ENCODE measurements at places on chromosomes 1 and 21.

DNA sequence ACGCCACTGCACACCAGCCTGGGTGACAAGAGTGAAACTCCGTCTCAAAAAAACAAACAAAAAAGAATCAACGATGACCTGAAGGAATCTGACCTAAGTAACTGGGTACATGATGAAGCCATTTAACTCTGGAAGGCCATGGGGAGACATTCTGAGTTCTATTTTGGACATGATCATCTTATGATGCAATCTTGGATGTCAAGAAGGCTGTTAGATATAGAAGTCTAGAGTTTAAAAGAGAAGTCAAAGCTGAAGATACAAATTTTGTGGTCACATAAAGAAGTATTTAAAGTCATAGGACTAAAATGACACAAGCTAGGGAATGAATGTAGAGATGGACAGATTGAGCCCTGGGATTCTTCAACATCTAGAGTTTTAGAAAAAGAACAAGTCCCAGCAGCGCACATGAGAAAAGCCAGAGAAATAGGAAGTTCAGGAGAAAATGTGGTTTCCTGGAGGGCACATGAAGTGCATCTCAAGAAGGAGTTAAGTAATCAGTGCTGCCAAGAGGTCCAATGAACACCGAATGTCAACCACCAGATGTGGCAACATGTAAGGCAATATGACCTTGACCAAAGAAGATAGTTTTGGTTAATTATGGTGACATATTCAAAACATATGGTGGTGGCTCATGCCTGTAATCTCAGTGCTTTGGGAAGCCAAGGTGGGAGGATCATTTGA lies 26.8 kb downstream of the ELK4 start:
- DNase-seq = no peak

DNA sequence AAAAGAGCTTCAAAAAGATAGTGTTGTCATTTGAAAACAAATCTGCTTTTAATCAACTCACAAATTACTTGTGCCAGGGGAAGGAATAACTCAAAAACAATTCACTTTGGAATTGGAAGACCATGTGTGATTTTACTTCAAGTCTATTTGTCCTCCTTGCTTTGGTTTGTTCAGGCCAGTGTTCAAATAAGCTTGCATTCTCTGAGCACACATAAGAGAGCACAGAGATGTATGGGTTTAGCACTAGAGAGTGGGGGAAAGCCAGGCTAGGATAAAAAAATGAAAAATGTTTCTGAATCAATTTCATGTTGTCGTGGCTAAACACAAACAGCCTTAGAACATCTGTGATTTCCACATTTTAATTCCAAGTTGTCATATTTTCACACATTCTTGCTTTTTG lies 325.7 kb upstream of the LYPLAL1 start:
- DNase-seq = no peak

GRCh38 chr1:102858695-102859094 lies 249.6 kb downstream of the COL11A1 start:
- no peak for DNase-seq

DNA sequence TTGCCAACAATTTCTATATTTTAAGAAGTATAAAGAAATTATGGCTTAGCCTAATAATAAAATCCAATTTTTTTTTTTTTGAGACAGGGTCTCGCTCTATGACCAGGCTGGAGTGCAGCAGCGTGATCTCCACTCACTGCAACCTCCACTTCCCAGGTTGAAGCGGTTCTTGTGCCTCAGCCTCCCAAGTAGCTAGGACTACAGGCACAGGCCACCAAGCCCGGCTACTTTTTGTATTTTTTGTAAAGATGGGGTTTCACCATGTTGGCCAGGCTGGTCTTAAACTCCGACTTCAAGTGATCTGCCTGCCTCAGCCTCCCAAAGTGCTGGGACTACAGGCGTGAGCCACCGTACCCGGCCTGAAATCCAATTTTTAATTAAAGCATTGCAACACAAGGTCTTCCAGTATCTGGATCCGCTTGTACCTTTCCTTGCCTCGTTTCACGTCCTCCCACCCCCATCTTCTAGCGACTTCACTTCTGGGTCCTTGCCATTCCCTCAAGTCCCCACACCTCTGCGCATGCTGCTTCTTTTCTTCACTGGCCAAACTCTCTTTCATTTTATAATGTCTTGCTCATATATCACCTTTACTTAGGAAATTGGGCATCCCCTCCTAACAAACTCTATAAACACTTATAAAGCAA lies 2.3 kb downstream of the FUBP1 start:
- no peak for DNase-seq

GRCh38 chr1:209398313-209398991 lies 185.1 kb upstream of the CAMK1G start:
- DNase-seq = no peak

DNA sequence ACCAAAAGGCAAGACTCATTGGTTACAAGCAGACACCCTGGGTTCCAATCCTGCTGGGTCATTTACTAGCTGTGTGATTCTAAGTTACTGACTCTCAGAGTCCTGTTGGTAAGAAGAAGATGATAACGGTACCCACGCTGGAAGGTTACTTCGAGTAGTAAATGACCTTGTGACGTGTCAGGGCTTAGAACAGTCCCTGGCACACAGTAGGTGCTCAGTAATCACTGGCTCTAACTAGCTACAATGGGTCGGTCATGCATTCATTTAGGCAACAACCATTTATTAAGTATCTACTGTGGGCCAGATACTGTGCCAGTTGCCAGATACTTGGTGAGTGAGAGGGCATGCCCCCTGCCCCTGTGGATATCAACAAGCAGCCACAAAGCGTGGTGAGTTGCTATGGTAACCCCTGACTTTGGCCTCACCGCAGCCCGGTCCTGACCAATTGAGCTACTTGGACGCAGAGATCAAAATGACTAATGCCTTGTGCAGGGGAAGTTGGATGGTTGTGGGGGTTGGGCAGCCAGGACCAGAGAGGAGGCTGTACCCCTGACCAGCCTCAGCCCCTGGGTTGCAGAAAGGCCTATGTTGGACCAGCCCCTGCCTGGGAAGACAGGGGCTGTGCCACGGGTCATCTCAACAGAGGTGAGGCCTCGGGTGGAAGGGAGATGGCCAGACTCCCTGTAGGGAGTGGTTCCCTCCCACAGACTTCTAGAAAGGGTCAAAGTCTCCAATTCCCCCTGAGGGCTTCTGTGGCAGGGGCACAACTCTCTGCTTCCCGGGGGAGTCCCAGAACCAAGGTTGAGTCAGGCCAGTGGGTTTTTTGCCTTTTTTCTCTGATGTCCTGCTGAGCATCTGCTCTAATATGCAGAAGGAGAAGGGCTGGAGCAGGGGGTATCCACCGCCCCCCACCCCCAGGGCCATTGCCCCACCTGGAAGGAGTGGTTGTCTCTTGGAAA lies 16.0 kb downstream of the DHRS3 start:
- DNase-seq = no peak

DNA sequence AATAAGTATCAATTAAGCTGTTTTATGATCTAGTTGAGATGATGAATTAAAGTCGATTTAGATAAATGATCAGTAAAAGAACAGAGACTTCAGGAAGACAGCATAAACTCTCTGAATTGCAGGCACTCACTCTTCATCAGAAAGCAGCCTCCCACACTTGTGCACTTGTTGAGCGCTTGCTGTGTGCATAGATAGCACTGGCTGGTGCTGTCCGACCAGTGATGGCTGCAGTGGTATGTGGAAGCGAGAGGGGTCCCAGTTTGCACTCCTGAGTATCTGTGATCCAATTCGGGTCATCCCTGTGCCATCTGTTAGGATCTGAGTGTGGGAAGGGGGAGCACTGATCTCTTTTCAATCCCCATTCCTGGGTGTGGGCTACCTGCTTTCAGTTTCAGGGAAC lies 137.8 kb downstream of the CAMTA1 start:
- DNase-seq = no peak

DNA sequence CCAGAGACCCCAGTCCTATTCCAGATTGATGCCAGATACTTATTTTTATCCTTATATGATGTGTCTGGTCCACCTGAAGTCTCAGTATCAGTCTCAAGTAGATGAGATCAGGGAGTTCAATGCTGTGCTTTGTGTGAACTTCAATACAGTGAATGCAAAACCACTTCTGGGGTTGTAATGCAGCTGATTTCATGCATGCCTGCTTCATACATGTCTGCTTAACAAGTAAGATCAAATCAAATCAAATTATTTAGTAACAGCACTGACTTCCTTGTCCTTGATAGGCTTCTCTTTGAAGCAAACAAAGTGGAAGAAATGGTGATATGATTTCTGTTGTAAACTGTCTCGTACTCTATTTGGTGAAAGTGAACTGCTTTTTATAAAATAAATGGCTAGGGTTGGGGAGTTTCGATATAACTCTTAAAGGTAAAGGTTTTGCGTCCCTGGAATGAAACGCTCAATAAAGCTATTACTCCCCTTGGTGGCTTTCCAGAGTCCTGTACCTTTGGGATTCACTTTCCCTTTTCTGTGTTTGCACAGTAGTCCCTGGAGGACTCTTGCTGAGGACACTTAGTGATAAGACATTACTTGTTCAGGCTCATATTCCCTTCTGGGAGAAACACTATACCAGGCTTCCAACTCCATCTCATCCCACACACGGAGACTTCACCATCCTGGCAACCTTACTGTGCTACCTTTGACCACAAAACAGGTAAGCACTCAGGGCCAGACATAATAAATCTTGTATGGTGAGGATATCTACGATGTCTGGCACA lies 59.3 kb downstream of the FH start:
- DNase-seq = no peak

DNA sequence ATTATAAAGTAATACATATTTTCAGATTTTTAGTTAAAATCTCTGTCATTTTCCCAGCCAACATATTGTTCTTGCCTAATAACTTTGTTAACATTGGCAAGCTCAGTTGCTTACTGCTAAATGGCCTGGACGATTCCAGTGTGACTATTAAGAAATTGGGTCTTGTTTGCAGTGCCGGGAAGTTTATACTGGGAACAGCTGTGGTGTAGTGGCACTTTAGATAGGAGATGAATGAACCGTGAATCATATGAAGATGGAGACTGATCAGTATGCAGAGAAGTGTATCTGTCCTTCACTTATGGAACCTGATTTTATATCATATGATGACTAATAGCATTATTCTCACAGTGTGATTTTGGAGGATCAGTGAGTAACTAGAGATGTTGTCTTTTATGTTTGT lies 3.3 kb downstream of the CHRM3 start:
- DNase-seq = no peak

DNA sequence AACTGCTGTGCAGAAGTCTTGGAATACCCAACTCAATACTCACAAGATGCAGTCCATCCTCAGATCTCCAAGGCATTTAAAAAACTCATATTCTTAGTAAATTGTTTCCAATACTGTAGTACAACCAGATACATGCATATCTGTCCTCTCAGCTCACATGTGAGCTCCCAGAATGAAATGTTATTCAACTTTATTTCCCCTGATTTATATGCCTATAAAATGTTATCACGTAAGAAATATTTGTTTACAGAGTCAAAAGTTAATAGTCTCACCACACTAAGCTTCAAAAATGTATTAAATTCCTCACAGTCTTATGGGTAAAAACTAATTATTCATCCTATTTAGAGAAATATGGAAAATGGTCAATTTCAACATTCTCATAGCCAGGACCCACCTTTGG lies 56.6 kb downstream of the LTN1 start:
- DNase-seq = no peak

DNA sequence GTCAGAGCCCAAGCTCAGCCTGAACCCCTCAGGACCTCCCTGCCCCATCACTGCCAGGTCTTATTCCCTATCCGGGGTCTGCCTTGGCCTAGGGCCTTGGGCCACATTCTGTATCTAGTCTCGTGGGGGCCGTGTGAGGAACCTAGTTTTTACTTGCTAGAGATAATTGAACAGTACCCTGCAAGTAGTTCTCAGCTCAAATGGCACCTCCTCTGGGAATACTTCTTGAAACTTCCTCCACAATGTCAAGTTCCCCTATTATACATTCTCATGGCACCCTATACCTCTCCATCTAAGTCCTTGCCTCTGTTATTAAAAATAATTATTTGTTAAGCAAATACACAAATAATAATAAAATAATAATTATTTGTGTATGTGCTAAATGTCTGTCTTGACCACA lies 32.9 kb upstream of the CSF1 start:
- no peak for DNase-seq

GRCh38 chr1:85563139-85563538 lies 17.4 kb upstream of the CCN1 start:
- no peak for DNase-seq

DNA sequence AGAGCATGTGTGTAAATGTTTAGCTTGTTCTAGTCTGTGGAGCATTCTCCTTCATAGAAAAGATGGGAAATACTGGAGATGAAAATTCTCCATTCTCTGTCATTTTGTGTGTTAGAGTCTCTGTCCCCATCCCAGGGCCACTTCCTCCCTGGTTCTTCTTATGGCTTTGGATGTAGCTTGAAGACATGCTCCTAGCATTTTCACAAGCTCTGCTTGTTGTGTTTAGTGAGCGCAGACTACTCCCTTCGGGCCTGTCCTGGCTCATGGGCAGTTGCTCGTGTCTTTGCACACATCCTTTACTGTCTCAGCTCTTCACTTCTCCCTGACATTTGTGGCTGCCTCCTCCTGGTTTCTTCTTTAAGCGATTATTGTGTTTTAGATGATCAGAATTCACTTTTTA lies 30.4 kb downstream of the MAPKAPK2 start:
- DNase-seq = no peak

- DNase-seq = no peak
Observed at GRCh38 chr21:35559829-35560225, 500.5 kb downstream of the SETD4 start.

- DNase-seq = no peak
Observed at GRCh38 chr1:212177542-212177941, 107.7 kb upstream of the PPP2R5A start.

DNA sequence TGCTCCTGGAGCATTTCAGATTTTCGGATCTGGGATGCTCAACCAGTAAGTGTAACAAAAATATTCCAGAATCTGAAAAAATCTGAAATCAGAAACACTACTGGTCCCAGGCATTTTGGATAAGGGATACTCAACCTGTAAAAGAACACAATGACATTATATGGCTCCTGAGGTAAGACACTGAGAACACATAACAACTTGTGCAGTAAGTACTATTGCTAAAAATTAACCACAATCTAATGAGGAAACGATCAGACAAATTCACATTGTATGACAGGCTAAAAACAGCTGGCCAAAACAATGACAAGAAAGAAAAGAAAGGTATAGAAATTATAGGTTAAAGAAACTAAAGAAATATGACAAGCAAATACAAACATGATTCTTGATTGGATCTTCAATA lies 54.9 kb downstream of the LTN1 start:
- no peak for DNase-seq
